ENCODE measurements at places on chromosomes 16 and 17.
A peak's percentile ranks its signal among the peaks of the same experiment; 100 is the strongest.

- peak; percentile 78 for DNase-seq
Observed at GRCh38 chr17:1043601-1044251, 46.8 kb downstream of the TIMM22 start.

DNA sequence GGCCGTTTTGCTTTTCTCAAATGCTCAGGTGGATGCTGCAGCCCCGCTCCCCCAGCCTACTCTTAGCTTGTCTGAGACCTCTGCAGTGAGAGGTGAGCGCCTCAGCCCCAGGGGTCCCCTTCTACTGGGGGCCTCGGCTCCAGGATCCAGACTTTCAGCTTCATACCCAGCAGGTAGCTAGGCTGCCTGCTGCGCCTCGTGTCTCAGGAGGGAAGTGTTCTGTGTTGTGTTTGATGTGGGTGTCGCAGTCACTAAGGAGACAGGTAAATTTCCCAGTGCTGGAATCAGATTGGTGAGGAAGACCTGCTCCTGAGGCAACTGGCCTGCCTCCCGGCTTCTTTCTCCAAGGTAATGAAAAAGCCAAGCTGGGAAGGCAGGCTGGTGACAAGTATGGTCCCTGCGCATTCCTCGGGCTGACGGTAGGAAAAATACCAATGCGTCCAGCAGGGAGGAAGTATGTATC, 604.0 kb upstream of the SALL1 start:
- DNase-seq: no peak

- DNase-seq: peak; percentile 85
Observed at GRCh38 chr17:8223356-8224126, 13.2 kb upstream of the AURKB start.

GRCh38 chr17:57676543-57676942, 68.6 kb downstream of the CCDC182 start:
- DNase-seq: peak; percentile 11

- no peak for DNase-seq
Observed at GRCh38 chr16:67649494-67649931, 4.6 kb downstream of the CARMIL2 start.

DNA sequence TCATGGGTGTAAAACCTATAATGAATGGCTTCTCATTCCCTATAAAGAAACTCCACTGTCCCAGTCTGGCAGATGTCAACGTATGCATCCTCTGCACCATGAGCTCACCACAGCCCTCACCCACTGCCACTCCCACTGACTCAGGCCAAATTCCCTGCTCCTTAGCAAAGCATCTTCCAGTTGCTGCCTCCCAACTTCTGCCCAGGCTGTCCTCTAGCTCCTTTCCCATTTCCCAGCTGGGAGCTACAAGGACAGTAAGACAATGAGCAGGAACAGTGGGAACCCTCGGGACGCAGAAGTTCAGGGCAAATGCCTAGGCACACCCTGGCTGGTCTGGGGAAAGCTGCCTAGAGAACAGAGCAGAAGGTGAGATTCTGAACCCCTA, 9.1 kb upstream of the THAP11 start:
- DNase-seq: no peak

- no peak for DNase-seq
Observed at GRCh38 chr16:21600031-21600773, 825 bp downstream of the METTL9 start.

DNA sequence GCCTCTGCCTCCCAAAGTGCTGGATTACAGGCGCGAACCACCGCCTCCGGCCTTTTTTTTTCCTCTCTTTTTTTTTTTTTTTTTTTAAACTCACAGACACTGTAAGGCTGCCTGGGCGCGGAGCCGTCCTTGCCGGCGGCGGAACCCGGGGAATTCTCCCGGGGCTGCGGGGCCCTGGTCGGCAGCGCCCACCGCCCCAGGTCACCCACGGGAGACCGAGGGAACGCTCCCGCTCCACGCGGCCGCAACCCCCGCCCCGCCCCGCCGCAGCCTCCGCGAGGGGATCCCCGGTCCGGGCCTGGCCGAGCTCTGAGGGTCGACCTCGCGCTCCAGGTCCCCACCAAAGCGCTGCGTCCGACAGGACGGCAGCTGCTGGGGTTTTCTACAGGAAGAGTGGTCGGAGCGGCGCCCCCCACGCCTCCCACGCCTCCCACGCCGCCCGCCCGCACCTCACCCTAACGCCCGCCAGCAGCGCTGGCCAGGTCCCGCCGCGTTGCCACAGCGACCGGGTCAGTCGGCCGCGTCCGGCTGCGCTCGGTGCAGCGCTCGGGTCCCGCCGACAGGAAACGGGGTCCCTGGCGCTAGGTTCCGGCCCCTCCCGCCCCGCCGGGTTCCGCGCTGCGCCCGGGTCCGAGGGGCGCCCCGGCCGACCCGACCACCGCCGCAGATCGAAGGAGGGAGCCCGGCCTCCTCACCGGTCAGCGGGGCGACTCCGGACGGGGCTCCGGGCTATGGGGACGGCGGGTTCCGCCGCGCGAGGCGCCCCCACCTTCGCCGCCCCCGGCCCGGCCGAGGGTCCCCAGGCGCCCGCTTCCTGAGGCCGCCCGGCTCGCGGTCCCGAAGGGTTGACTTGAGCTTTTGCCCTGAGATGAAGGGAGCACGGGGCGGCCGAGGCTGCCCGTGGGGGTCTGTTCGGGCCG, at the start of gene CCDC57:
Gene CCDC57, minus strand, starts transcription at position 512 of the 920 bp plus-strand sequence. CDS start 10,898 bp downstream, outside the sequence.
- DNase-seq: no peak

DNA sequence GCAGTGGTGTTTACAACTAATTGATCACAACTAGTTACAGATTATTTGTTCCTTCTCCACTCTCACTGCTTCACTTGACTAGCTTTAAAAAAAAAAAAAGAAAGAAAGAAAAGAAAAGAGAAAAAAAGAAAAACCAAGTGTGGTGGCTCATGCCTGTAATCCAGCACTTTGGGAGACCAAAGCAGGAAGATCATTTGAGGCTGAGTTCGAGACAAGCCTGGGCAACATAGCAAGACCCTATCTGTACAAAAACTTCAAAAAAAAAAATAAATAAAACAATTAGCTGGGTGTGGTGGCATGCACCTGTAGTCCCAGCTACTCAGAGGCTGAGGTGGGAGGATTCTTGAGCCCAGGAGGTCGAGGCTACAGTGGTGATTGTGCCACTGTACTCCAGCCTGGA, 4.2 kb downstream of the SNTB2 start:
- no peak for DNase-seq

- DNase-seq: no peak
Observed at GRCh38 chr17:59627770-59628171, 8.1 kb downstream of the CLTC start.

- DNase-seq: no peak
Observed at GRCh38 chr16:56068816-56069215, 122.5 kb upstream of the GNAO1 start.

DNA sequence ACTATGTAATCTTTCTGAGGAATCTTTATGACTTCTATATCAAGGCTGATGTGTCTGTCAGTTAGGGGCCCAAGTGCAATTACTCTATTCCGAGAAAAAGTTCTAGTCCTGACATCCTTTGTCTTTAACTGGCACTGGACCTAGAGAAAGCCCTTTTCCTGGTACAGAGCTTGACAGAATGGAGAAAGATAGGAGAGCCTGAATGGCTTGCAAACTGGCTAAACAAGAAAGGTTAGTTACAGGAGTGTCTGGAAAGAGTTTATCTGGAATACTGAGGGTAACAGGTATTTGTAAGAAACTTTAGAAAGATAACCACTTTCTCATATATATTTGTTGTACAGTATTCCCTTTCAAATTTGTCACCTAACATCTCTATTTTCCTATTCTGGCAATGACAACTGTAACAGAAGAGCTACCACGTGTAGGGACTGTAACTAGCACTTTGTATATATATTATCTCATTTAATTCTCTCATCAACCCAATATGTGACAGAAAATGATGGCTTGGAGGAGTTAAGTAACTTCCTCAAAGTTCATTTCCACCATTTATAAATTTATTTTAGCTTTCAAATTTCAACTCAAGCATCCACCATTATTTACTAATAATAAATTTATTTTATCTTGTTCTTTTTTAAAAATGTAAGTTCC, 97.4 kb upstream of the C17orf78 start:
- no peak for DNase-seq

DNA sequence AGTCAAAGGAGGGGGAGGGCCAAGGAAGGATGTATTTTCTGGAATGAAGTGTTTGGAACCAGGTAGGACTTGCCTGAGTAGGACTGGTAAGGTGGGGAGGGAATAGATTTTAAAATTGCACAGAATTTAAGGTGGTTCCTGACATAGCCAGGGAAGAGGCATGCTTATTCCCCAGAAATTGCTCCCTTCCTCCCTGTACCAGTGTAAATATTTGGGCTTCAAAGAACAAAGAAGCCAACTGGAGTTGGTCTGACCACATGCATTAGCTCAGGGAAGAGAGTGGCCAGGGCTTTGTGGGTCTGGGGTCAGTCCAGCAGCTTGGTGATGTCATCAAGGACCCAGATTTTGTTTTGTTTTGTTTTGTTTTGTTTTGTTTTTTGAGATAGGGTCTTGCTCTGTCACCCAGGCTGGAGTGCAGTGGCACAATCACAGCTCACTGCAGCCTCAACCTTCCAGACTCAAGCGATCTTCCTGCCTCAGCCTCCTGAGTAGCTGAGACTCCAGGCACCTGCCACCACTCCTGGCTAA, 9.3 kb upstream of the MRTFB start:
- no peak for DNase-seq

DNA sequence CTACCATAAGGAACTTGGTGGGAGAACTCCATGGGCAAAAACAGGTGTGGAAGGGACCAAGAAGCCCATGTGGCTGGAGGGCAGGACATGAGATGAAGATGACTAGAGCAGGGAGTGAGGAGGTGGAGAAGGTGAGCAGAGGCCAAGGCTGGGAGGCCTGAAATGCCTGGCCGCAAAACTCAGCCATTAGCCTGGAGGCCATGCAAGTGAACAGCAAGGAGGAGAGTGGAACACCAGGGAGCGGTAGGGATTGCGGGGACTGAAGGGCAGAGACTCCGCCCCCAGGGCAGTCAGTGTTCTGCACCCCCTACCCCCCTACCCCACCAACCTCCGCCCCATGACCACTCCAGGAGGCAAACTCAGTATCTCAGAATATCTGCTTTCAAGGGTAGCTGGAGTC, 17.0 kb downstream of the BCL7C start:
- no peak for DNase-seq

DNA sequence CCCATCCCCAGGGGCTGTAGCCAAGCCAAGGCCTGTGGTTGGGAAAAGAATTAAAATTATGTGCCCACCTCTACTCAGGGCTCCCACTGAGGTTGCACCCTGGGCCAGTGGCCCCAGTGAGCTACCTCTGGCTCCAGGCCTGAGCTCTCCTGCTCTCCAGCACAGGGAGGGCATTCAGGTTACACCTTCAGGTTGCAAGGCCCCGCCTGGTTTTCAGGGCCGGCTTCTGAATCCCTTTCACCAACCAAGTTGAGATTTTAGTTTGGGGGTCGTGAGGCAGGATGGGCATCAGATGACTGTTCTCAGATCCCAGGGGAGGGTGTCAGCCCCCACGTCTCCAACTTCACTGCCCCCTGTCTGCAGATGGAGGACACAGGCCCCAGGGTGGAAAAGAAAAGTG, 8.0 kb upstream of the KATNB1 start:
- no peak for DNase-seq

DNA sequence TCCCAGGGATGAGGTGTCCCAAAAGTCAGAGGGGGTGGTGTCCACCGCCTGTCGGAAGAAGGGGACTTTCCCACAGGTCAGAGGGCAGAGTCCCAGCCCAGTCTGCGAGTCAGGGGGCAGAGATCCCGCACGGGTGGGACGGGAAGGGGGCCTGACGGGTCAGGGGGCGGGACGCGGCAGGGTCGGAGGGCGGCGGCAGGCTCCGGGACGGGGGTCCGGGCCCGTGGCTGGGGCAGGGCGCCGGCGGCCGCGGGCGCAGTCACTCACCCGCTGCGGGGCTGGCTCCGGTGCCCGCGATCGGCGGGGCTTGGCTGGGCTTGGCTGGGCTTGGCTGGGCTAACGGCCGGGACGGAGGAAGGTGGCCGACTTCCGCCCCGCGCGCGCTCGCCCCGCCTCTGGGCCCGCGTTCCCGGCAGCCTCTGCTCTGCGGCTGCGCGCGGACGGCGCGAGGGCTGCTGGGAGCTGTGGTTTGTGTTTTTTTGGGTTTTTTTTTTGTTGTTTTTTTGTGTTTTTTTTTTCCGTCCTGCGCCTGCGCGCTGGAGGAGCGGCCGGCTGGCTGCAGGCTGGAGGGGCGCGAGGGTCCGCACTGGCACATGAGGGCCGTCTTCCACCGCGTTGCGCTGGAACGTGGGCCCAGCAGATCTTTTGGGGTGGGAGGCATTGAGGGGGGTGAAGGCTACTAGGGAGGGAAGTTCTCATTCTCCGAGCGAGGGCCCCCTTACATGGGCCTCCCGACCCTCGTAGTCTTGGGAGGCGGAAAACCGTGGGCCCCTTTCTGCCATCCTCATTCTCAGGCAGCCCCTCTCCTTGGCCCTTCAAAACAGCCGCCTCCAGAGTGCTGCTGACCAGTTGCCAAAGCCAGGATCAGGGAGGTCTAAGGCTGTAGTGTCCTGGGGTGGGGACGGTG, at the start of gene CANT1:
Gene CANT1, minus strand, starts transcription at position 368 of the 907 bp plus-strand sequence. CDS start 12,142 bp downstream, outside the sequence.
- DNase-seq: peak; percentile 90

- DNase-seq: no peak
Observed at GRCh38 chr16:51869176-51869575, 677.8 kb downstream of the TOX3 start.

DNA sequence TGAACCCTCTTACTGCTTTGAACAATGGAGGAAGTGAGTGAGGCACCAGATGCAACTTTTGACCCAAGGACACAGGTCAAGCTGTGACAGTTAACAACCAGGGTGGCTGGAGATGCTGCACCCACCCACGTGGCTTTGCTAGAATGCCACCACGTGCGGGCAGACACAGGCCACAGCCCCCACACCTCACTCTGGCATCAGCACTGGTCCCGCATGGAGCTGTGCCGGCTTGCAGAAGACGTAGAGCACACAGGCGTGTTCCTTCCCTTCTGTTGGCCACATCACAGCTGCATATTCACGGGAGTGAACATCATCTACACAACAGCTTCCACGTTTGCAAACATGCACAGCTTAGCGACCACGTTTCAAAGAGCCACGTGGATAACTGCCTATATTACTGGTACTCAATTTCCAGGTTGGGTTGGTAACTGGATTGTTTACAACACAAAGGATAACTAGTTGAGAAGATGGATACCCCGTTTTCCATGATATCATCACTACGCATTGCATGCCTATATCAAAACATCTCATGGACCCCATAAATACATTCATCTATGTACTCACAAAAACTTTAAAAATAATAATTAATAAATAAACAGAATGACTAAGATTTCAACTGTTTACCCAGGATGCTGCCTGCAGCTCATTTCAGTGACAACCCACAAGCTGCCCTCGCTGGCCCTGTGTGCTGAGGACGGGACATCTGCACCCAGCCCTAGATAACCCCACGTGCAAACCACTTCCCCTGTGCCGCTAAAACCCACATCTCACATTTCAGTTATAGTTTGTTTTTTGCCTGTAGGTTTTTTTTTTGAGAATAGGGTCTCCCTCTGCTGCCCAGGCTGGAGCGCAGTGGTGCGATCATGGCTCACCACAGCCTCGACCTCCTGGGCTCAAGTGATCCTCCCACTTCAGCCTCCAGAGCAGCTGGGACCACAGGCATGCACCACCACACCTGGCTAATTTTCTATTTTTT, 132.0 kb downstream of the ANKRD11 start:
- DNase-seq: no peak

- DNase-seq: no peak
Observed at GRCh38 chr16:24723663-24724062, 5.8 kb upstream of the TNRC6A start.

All from tibial artery (tissue), 4 donors.